ENCODE measurements at places on chromosomes 6 and 20.

DNA sequence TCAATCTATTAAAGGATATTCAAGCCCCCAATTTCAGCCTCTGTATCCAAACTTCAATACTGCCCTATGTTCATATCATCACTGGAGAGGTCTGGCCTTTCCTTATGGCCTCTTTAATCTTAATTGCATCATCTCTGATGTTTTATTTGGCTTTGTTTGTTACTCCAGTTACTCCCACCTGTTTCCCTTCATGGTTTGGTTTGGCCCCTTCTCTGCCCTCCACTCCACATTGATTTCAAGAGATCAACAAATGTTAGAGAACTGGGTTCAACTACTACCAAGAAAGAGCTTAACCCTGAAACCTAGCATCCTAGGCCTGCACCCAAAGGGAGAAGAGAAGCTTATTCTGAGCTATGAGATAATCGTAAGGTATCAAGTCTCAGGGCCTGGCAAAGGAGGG, 221.6 kb downstream of the LAMA2 start:
- DNase-seq, result no peak

- no peak for DNase-seq
Measured at GRCh38 chr6:61649845-61650244, 636.2 kb downstream of the KHDRBS2 start.

DNA sequence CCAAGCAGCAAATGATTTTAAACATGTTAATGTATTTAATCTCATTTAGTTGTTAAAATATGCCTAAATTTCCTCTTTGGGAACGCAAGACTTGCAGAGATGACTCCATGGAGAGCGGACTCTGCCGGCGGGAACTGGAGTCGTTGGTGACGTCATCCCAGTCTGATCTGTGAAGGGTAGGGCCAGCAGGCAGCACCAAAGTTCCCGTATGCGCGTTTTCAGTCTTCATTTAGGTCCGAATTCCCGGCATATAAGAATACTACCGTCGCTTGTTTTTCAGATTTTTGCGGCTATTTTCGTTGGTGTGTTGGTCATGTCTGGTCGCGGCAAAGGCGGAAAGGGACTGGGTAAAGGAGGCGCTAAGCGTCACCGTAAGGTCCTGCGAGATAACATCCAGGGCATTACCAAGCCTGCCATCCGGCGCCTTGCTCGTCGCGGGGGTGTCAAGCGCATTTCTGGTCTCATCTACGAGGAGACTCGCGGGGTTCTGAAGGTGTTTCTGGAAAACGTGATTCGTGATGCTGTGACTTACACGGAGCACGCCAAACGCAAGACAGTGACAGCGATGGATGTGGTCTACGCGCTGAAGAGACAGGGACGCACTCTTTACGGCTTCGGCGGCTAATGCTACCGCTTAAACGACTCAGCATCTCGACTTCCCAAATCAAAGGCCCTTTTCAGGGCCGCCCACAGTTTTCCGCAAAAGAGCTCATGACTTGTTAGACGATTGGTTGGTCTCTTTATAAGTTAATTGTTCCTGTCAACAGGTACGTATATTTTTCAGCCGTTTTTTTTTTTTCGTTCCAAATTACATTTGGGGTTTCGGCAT, 117.3 kb downstream of the HFE start:
- peak; percentile 74 for DNase-seq

DNA sequence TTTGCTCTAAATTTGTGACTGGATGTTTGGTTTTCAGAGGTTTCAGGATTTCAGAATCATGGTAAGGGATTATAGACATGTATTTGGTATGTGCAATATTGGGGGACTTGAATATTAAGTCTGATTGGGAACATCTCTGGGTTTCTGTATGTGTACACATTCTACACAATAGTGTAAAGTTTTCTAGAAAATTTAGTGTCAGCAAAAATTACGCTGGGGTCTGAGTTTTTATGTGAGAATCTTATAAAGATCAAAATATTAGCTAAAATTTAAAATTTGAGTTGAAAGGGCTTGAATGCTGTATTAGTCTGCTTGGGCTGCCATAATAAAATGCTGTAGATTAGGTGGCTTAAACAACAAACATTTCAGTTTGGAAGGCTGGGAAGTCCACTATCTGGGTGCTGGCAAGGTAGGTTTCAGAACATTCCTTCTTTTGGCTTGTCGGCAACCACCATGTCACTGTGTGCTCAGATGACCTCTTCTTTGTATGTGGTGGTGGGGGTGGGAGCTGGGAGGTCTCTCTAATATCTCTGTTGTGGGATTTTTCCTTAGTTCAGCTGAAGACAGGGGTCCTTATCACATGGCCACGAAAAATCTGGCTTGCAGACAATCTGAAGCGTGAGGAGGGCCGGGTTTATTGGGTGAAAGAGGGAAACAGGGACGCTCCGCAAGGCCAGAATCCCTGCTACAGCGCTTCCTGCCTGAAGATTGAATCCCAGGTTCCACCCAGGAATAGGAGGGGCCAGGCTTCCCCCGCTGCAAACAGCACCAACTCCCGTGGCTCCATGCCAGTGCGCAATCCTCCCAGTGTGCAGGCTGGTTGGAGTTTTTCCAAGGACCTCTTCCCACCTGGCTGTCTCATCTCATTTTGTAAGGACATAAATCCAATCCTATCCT, 299.7 kb downstream of the PLCB1 start:
- no peak for DNase-seq

GRCh38 chr20:7361321-7361720, 578.9 kb downstream of the HAO1 start:
- no peak for DNase-seq

DNA sequence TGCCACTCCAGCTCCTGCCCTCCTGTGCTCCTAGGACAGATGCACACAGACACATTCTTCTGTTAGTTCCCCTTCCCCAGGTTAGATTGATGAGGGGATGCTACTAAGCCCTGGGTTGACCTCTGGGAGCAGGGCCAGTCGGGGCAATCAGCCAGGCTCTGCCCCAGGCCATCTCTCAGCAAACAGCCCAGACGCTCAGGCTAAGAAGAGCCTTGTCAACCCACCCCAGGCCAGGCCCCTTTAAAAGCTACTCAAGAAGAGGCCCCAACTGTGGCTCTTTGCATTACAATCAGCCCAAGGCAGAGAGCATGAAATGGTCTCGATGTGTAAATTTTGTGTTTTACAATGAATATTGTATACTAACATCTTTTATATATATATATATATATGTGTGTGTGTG, 107.4 kb downstream of the TFAP2A start:
- no peak for DNase-seq

DNA sequence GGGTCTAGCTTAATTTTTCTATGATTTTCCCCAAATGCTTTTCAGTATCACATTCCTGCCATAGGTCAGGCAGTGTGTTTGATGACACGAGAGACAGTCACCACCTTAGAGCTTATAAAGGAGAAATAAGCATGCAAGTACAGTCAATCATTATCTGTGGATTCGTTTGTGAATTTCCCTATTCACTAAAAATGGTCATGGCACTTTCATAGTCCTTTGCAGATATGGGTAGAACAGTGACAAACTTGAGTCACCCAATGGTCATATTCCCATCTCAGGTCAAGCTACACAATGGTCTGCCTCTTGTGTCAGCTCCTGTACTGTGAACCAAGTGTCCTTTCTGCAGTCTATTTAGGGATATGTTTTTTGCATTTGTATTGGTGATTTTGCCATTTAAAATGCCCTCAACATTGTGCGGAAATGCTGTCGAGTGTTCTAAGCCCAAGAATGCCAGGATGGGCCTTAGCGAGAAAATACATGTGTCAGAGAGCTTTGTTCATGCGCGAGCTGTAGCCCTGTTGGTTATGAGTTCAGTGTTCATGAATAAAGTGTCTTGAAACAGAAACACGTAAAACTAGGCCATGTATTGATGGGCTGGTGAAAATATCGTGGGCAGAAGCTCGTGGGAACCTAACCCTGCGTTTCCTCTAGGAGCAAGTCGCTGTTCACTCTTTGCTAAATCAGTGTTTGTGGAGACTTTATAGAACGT, 19.8 kb downstream of the SUMO4 start:
- DNase-seq, result no peak

GRCh38 chr20:40442181-40442963, 246.7 kb downstream of the MAFB start:
- DNase-seq, result no peak

DNA sequence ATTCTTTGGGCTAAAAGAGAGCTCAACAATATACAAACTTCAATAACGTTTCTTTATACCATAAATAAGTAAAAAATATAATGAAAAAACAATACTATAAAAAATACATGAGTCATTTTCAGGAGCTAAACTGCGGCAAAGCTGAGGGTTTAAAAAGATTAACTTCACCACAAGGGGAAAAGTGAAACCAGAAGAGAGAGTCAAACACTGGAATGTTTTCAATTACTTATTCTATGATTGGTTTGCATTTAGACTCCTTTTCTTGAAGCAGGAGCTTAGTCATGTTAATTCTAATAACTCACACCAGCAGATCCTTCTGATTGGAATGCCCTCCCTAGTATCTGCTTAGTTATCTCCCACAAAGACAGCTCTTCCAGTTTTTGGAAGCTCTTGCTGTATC, 627.3 kb downstream of the UTRN start:
- no peak for DNase-seq

DNA sequence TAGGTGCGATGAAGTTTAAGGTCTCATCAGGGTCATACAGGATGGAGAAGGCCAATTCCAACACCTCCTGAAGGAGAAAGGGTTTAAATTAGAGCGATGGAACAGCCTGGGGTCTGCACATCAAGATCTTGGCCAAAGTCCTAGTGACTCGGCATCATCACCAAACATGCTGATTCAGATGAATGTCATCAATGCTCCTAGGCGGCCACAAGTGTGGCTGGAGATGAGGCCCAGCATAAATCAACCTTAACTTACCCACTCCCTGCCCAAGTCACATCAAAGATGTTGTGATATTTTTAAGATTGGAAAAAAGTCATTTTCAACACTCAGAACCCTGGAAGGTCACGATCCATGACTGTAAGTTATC, 37.5 kb downstream of the ELMO2 start:
- no peak for DNase-seq

DNA sequence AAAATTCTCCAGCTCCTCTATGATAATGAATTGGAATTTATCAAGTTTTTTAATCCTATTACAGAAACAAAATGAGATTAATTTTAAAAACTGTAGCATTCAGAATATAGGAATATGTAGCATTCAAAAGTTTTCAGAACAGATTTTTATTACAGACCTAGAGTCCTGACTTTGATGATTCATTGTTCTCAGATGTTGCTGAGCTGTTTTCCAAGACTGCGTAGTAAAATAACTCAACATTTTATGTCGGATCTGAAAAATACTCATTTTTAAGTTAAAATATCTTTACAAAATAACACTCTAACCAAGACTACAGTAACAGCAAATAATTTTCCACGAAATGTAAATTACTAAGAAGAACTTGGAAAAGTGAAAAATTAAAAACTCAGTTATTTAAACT, 67.1 kb downstream of the SYCP2 start:
- DNase-seq, result no peak

DNA sequence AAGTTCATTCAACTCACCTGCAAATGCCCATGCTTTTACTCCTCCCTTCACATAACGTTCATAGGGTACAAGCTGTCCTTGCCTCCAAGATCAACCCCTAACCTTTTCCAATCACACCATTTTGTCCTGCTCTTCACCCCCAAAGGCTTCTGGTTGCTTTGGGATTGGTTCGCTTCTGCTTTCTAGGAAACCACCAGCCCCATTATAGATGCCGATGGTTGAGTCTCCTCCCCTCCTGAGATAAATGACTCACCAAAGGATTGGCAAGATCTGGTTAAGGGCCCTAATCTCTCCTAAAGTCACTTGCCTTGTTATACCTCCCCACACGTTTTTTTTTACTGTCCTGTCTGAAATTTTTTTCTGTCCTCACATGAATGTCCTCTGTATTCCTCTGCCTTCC, 311.4 kb downstream of the HACE1 start:
- no peak for DNase-seq

DNA sequence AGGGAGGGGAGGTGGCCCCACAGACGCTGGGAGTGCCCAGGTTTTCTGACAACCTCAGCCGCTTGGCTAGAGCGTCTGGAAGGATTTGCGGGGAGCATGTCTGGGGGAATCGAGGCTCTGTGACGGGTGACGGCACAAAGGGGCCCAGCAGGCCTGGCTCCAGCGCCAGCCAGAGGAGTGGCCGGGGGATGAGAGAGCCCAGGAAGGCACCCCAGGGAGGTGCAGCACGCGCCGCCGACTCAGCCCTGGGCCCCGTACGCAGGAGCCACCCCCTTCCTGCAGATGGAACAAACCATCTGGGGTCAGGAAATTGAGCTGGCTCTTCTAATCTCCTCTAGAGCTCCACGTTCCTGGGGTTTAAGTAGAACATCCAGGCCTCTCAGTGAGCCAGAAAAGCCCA, 5.9 kb upstream of the SLCO4A1 start:
- no peak for DNase-seq

DNA sequence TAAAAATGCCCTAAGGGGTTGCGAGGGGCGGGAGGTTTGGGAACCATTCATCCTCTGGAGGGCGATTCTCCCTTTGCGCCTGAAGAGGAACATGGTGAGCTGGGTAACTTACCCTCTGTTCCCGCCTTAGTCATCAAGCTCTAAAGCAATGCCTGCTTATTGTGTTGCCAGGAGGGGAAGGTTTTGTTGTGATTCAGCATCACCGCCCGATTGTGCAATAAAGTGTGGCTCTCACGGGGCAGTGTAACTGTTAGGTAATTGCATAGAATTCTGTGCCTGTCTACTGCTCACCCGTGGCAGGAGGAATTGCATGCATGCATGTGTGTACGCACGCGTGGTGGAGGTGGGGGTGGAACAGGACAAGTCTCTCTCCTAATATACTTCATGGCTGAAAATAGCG, 95.5 kb upstream of the AGPAT4 start:
- no peak for DNase-seq

Measured in activated CD4-positive, alpha-beta T cell treated with anti-CD3 and anti-CD28 coated beads, Interleukin-2, amount 50 U/mL, for 4 hours (primary cell).